ENCODE measurements at places on chromosomes 7 and 10. TPM values are rescaled to one million over a fixed set of nuclear protein-coding genes. Genes with fewer than 3 reads are reported as not detected.

The ELFN1 gene
- 0.89 TPM for total RNA-seq

The OPALIN gene
- total RNA-seq: not detected

The SLC13A1 gene
- not detected for total RNA-seq

The OR2AE1 gene
- 0.25 TPM for total RNA-seq

The SORCS3 gene
- total RNA-seq: 0.14 TPM

The CALHM2 gene
- 11.7 TPM for total RNA-seq

The CLCN1 gene
- not detected for total RNA-seq

The IMMP2L gene
- total RNA-seq: 11.1 TPM

GRCh38 chr7:1224086-1224716 lies 8.5 kb upstream of the UNCX start:
- DNase-seq: no peak

DNA sequence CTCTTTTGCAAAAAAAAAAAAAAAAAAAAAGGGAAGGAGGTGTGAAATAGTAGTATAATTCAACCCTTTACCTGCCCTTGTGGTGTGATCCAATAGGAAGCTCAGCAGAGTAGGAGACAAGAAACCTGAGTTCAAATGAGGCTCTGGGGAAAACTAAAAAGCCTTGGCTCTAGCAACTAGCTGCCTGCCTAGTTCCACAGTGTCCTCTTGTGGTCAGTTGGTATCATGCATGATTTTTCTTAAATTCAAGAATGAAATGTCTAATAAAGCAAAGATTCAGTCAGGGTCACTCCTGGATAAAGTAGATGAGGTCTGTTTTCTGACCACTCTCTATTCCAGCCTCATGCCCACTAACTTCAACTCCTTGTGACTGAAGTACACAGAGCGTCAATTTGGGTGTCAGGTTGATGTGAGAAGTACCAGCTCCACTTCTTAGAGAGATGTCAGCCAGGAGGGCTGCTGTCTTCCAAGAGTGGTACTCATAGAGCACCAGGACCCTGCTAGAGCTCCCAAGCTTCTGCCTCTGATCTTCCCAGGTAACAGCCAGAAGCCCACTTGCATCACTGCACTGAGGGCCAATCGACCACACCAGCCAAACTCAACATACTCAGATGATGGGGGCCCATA lies 10.5 kb downstream of the LSM5 start:
- DNase-seq: peak; percentile 46

GRCh38 chr7:132377703-132378584 lies 198.3 kb downstream of the PLXNA4 start:
- no peak for DNase-seq

GRCh38 chr10:101071267-101071884 lies 9.6 kb downstream of the KAZALD1 start:
- no peak for DNase-seq

DNA sequence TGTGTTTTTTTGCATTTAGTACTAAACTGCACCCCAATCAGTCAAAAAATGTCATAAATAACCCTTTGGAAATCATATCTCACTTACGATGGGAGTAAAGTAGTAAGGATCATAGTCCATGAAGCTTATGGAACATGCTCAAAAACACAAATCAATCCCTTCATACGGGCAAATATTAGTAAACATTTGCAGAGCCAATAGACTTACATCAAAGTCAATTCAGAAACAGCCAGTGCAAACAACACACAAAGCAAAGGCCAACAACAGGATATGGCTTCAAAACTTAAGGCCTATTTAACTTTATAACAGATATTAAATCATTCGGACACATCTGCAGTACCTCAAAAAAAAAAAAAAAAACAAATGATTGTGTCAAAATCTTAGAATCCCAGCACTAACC lies 32.1 kb downstream of the SGCE start:
- peak; percentile 14 for DNase-seq

DNA sequence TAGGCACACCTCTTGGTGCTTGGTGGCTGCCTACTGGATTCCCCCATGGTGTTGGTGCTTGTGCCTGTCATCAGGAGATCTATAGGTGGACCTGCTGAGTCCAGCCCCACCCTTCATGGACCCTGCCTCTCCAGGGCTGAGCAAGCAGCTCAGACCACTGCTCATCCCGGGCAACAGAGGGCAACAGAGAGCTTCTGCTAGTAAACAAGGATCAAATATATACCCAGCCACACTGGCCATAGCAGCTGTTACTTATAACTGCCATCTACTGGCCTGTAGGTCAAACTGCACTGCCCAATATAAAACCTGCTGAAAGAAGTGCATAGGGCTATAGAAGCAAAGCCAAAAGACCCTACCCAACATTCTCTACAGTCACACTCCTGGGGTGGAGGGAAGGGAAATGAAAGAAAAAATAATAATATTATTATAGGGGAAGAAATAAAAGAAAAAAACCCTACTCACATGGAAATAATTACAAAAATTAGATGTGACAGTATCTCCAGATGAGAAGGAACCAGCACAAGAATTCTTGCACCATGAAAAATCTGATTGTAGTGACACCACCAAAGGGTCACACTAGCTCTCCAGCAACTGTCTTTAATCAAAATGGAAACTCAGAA lies 54.9 kb upstream of the ZNF800 start:
- peak; percentile 1 for DNase-seq

- DNase-seq: no peak
Observed at GRCh38 chr7:5607951-5608656, 173.4 kb downstream of the RNF216 start.

- no peak for DNase-seq
Observed at GRCh38 chr10:42809676-42810075, 27.1 kb downstream of the BMS1 start.

DNA sequence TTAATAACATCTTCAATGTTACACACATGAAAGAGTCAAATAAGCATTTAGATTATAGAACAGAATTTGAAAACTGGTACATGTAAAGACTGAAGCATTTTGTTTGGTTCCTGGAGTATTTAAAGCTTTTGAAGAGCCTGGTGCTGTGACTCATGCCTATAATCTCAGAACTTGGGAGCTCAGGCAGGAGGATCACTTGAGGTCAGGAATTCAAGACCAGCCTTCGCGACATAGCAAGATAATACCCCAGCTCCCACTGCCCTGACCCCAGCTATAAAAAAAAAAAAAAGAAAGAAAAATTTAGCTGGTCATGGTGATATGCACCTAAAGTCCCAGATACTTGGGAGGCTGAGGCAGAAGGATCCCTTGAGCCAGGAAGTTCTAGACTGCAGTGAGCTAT lies 87.8 kb downstream of the HDAC9 start:
- DNase-seq: no peak

GRCh38 chr10:67669978-67670377 lies 26.0 kb downstream of the CTNNA3 start:
- DNase-seq: peak; percentile 54

GRCh38 chr7:44673324-44673723 lies 66.9 kb downstream of the OGDH start:
- DNase-seq: no peak

DNA sequence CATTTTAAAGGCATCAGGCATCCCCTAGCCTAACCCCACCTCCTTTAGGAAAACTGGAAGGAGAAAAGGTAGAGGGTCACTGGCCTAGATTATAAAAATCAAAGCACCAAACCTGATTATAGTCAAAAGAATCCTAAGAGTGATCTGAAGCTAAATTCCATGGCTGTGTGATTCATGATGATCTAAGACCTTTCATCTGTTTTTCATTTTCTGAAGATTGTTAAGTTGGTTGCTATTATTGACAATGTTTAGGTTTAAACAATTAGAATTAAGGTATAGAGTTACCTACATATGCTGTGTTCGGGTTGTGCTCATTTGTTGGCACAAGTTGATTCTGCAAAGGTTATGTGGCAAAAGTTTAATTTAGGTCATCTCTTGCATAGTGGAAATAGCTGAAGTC lies 148.7 kb downstream of the BICC1 start:
- DNase-seq: no peak

DNA sequence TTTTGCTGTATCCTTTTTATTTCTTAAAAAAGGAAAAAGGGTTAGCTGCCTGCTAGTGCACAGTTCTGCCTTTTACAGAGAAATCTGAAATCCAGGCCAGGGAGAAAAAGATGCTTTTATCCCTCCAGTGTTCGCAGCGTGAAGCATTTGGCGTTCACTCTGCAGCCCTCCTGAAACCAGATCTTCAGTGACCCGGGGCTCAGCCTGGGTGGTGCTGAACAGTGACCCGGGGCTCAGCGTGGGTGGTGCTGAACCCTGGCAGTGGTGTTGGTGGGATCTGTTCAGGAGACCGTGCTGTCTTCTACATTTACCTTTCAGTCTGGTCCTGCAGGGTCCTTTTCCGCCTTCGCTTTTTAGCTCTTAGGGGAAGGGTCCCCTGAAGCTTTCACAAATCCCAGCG lies 164.7 kb upstream of the KLF6 start:
- no peak for DNase-seq

DNA sequence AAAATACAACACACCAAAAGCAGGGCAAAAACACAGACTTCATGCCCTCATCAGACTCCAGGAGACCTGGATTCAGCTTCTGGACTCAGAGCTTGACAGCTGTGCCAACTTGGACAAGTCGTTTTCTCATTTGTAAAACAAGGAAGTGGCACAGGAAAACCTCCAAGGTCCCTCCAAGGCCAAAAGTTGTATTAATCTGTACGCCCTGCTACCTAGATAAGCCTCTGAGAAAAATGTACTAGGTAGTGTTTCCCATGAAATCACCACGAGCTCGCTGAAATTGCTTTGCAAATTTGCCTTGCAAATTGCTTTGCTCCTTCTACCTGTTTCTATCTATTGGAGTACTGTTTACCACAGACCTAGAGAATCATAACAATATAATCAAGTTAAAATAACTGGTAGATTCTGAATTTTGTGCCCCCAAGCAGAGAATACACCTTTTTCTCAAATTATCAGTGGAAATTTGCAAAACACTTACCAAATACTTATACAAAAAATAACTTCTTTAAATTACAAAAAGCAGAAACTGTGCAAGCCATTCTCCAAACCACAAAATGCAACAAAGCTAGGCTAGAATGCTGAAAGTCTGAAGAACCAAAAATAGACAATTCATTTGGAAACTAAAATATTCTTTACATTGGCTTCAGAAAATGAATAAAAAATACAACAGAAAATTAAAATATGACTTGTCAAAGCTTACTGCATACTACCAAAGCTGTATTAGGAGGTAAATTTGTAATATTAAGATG lies 158.1 kb upstream of the CHST15 start:
- DNase-seq: no peak

DNA sequence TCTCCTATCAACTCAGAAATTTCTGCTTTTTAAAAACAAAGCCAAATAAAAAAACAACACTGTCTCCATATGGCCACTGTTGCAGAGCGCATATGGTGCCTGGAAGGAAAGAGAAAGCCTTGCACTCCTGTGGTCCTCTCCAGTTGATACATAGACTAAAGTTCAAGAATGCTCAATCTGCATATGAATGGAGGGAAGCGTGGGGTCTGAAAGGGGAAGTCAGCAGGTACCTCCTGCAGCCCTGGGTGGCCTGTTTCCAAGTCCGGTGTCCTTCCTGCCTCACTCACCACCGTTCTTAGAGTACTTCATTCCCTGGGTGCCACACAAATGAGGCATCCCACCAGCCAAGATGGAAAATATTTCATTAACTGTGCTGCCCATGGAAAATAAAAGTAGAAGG lies 138.3 kb upstream of the PALS2 start:
- no peak for DNase-seq

- DNase-seq: no peak
Observed at GRCh38 chr10:71777213-71777985, 4.1 kb upstream of the VSIR start.

DNA sequence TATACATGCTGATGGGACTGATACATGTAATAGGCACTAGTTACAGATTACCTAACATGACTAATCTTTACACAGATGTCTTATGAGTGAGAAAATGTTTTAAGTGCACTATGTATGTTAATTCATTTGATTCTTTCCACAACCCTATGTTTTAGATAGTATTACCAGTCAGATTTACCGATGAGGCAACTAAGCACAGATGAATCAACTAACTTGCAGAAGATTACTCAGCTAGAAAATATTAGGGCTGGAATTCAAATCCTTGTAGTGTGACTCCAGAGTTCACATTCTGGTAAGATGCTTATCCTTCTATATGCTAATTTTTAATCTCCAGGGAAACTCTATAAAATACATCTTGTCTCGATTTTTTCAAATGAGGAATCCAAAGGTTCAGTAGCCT lies 964.9 kb downstream of the REEP3 start:
- DNase-seq: no peak

- DNase-seq: no peak
Observed at GRCh38 chr7:134785842-134786241, 6.4 kb downstream of the CALD1 start.

GRCh38 chr7:102117743-102118142 lies 168.9 kb upstream of the SH2B2 start:
- DNase-seq: no peak

All from lung (tissue), 17 donors.